Esophagus squamous epithelium (tissue), 5 donors: ENCODE measurements at places on chromosomes 7 and 10.

DNA sequence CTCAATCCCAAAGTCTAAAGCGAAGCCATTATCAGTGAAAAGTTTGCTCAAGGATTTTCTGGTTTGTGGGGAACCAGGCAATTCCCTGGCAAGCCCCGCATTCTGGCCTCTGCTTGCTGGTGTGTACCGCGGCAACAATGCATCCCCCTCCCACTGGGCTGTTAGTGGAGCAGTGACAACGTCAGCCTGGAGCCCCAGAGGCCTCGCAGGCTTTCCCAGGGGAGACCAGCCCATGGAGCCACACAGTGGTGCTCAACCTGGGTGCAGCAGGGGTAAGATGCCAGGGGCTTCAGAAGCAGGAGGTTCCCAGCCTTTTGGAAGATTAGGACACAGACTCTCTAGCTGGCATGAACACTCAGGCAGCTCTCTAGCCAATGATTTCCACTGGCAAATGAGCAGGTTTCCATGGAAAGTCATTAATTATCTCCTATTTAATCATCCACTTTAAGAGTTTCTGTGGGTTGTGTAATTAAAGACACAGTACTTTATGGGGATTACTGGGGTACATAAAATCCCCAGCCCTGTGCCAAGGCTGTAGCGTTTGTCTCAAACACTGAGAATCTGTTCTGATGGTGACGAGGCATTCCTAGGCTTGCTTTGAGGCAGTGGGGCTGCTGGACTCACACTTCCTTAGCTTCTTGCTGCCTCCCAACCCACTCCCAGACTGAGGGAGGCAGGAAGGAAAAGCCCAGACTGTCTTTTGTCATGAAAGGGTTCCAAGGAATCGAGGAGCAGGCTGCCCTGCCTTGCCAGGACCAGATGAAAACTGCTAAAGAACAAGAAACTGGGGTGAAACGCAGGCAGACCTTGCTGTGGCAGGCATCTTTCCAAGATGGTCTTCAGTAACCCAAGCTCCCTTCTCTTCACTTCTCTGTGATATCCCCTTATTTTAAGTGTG, 411.9 kb upstream of the SHH start:
- DNase-seq, result no peak

GRCh38 chr10:99234041-99234790, 1.4 kb downstream of the HPSE2 start:
- DNase-seq, result no peak

- no peak for DNase-seq
Measured at GRCh38 chr10:87089746-87090145, 4.9 kb downstream of the GLUD1 start.

- DNase-seq, result no peak
Measured at GRCh38 chr10:118732245-118733165, 22.3 kb downstream of the CACUL1 start.

DNA sequence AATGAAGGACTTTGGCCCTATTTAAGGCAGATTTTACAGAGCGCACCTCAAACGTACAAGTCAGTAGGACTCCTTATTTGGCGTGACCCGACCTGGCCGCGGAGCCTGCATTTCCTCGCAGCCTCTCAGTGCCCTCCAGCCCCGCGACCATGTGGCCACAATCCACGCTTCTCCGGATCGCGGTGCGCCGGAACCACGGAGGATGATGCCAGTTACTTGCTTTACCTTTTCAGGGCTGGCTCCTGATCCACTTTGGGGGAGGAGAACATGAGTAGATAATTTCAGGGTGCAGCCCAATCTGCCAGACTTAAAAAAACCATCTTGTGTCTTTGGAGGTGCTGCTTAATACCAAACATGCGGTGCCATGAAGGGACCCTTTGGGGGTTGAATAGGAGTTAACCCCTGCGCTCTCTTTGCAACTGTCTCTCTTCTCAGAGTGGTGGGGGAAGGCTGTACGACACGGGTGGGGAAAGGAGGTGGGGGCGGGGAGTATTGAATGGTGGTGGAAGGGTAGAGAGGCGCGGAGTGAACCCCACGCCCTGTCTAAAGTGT, 1.5 kb downstream of the FRAT1 start:
- DNase-seq, result no peak

DNA sequence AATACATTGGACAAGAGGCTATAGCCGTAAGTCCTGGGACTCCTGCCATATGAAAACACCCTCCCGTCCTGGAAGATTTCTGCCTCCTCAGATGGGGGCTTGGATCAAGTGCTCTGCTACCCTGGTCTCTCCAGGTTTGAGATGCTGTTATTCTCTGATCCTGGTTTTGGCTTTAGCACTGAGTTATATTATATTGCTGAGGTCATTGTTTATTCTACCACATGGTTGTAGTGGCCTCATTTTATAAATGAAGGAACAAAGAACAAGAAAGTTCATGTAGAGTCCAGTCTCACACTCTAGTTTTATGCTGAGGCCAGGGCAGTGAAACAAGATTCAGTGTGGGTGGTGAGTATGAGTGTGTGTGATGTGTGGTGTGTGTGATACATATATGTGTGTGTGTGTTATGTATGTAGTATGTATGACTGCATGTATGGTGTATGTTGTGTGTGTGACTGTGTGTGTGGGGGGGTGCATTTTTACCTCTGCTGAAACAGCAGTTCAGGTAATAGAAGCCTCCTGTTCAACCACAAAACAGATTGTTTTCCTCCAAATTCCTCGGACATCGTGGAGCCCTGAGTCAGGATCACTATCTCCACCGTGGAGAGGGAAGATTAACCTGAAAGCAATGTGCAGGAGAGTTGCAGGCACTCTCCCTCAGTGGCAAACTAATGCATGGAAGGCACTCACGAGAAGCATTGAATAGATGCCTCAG, 80.7 kb downstream of the C7orf25 start:
- no peak for DNase-seq

GRCh38 chr7:12771378-12771877, 84.0 kb downstream of the ARL4A start:
- DNase-seq, result no peak

GRCh38 chr10:118562851-118563250, 32.6 kb downstream of the PRLHR start:
- DNase-seq, result no peak

DNA sequence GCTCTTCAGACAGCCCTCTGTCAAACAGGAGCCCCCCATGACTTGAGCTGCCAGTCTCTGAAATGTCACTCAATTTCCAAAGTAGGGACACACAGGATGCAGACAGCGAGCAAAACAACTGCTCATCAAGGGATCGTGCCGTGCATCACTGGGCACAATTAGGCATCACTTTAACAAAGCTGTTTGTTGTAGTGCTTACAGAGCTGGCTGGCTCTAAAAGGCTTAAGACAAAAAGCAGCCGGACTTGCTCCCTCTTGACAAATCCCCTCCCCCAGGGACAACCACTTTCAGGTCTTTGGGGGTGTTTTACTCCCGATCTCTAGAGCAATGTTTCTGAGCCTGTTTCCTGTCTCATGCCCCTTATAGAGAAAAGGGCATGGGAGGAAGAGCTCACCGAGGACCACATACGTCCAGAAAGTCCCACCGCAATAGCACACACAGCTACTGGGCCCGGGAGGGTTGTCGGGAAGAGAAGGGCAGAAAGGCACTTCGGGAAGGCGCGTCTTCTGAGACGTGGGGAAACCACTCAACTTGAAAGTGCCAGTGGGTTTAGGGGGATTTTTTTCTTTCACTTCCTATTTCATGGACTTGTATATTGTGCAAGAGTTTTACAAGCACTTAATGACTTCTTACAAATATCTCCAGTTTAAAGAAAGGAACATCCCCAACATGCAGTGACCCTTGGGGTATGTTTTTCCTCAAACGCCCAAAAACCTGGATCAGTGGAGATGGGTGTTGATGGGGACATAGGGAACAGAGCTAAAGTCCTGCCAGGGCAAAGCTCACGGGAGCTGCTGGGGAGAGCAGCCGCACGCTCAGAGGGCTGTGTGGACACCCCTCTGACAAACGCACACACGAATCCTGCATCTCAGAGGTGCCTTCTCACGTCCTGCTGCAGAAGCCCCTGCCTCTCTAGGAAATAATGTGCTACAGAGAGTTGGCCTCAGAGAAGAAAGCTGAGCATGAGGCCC, 27.1 kb downstream of the LRRC20 start:
- DNase-seq, result no peak

GRCh38 chr7:80536426-80536825, 24.6 kb upstream of the GNAT3 start:
- no peak for DNase-seq

DNA sequence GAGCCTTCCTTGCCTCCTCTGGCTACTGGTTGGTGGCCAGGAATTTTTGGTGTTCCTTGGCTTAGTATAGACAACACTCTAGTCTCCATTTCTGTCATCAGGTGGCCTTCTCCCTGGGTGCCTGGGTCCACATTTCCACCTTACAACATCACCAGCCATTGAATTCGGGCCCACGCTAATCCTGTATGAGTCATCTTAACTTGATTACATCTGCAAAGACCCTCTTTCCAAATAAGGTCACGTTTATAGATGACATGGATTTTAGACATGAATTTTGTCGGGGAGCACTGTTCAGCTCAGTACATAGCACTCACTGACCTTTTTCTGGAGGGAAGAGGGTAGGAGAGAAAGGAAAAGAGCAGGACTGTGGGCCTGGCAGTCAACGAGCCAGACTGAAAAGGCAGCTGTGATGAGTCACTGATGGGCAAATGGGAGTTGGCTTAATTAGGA, 39.4 kb downstream of the MMRN2 start:
- no peak for DNase-seq

DNA sequence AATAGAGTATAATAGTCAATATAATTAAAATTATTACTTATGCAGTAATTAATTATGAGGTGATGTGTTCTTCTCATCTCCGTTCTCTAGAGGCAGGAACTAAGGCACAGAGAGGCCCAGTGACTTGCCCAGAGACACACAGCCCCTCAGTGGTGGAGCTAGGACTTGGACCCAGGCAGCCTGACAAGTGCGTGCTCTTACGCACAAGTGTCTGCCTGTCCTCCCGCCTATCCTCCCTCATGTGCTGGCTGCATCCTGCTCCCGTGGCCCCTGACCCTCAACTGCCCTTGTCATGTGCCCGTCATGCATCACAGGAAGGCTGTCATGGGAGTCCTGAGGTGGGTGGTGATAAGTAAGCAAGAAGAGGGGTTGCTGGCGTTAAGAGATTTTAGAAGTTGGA, 14.3 kb downstream of the IL2RA start:
- DNase-seq, result no peak
